ENCODE measurements at places on chromosomes 3 and 15.

DNA sequence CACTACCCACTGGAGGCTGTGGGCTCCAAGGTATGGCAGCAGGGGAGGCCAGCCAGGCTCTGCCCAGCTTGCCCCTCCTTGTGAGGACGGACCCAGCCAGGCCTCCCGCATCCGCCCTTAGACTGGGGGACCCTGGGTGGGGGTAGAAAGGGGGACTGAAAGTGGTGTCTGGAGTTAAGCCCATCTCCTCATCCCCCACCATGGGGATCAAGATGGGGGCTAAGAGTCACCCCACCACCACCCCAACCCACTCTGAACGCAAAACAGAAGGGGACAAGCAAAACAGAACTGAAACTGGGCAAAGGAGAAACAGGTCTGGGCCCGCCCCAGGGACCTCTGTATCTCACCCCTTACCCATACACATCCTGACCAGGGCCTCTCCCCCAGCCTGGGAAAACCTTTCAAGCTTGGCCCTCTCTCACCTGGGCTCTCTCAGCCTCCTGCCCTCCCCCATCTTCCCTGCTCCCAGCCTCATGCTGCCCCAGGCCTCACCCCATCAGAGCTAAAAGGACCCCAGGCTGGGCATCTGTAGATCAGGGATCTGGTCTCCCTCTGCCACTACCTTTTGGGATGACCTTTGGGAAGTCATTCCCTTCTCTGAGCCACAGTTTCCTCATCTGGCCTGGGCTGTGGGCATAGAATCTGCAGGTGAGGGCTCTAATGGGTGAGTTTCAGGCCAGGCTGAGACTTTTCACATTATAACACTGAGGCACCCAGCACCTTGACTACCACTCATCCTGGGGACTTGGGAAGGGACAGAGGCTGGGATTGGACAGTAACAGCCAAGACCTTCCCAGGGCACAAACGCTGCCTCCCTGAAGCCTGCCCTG is 30.0 kb upstream of the CYP11A1 start:
- DNase-seq, result no peak

GRCh38 chr15:61447981-61448380 is 218.9 kb upstream of the RORA start:
- DNase-seq, result no peak

GRCh38 chr3:81953111-81953510 is 191.7 kb upstream of the GBE1 start:
- no peak for DNase-seq

DNA sequence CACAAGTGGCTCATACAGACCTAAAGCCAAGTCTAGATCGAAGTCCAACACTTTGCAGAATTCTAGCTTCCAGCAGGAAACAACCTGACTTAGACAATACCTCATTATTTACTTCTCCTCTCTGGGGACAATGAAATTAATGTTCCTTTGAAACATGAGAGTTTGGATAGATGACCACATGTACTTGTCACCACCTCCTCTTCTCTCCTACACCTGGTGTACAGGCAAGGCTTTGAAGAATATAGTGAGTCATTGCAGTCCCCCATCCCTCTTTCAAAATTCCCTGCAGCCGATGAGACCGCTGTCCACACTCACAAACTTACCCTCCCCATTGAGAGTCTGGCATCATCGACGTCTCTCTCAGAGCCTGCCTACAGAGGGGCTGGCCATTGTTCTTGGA is 189.0 kb upstream of the HES1 start:
- no peak for DNase-seq

- DNase-seq, result no peak
Observed at GRCh38 chr3:11084677-11085076, 69.6 kb upstream of the HRH1 start.

GRCh38 chr3:72444656-72445223 is 403.5 kb downstream of the SHQ1 start:
- no peak for DNase-seq

DNA sequence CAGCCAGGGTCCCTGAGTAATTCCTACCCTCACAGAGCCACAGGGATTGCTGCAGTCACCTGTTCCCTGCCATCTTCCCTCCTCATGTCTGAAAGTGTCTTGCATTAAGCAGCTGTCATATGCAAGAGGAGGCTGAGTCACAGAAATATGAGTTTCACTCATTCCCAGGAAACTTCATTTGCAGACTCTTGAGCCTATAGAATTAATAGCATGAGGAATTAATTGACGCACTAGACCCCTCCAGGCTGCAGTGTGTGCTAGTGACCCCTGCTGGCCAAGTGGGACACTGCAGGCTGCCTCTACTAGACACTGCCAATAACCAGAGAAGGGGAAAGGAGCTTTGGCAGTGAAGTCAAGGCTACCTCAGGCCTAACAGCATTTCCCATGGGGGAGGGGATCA is 50.6 kb upstream of the SLC6A1 start:
- DNase-seq, result no peak

GRCh38 chr15:92166751-92167405 is 226.8 kb upstream of the ST8SIA2 start:
- DNase-seq, result no peak

All from foreskin melanocyte (primary cell).